Esophagus muscularis mucosa (tissue), 4 donors: ENCODE measurements at places on chromosomes 1 and 21. TPM values are rescaled to one million over a fixed set of nuclear protein-coding genes. Genes with fewer than 3 reads are reported as not detected.

GRCh38 chr1:17053086-17053684 is 647 bp downstream of the SDHB start:
- H3K4me1 ChIP-seq: peaks cover 39% of the 10 kb centered on the region
- peaks cover 28% of the 10 kb centered on the region for H3K36me3 ChIP-seq
- H3K27ac ChIP-seq: peak overlapping the region; percentile 90
- DNase-seq: no peak
- peak overlapping the region; percentile 80 for H3K4me3 ChIP-seq
- no peaks in the 10 kb centered on the region for H3K27me3 ChIP-seq

DNA sequence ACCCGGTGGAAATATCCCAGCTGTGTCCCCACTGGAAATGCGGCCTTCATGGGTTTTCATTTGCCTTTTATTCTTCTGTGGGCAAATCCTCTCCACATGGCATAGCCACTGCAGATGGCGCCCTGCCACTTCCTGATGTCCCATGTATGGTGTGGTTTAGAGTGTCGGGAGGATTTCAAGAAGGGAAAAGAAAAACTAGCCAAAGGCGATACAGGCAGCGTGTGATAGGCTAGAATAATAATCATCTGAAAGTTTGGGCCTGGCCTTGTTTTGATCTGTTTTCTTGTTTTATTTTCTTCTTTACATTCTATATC is 123.6 kb downstream of the PEX14 start:
- H3K27me3 ChIP-seq: no peaks in the 10 kb centered on the region
- no peak overlapping the region for H3K4me3 ChIP-seq
- H3K4me1 ChIP-seq: peaks cover 11% of the 10 kb centered on the region

GRCh38 chr1:94273111-94273510 is 35.7 kb upstream of the ARHGAP29 start:
- H3K27me3 ChIP-seq: no peaks in the 10 kb centered on the region
- no peaks in the 10 kb centered on the region for H3K36me3 ChIP-seq
- no peak overlapping the region for H3K4me3 ChIP-seq
- no peak overlapping the region for H3K27ac ChIP-seq
- DNase-seq: no peak

GRCh38 chr1:54955359-54955758 is 25.1 kb upstream of the TMEM61 start:
- no peak overlapping the region for H3K27ac ChIP-seq
- H3K4me3 ChIP-seq: no peak overlapping the region
- no peak for DNase-seq
- H3K36me3 ChIP-seq: no peaks in the 10 kb centered on the region
- H3K27me3 ChIP-seq: no peaks in the 10 kb centered on the region
- peaks cover 8% of the 10 kb centered on the region for H3K4me1 ChIP-seq

DNA sequence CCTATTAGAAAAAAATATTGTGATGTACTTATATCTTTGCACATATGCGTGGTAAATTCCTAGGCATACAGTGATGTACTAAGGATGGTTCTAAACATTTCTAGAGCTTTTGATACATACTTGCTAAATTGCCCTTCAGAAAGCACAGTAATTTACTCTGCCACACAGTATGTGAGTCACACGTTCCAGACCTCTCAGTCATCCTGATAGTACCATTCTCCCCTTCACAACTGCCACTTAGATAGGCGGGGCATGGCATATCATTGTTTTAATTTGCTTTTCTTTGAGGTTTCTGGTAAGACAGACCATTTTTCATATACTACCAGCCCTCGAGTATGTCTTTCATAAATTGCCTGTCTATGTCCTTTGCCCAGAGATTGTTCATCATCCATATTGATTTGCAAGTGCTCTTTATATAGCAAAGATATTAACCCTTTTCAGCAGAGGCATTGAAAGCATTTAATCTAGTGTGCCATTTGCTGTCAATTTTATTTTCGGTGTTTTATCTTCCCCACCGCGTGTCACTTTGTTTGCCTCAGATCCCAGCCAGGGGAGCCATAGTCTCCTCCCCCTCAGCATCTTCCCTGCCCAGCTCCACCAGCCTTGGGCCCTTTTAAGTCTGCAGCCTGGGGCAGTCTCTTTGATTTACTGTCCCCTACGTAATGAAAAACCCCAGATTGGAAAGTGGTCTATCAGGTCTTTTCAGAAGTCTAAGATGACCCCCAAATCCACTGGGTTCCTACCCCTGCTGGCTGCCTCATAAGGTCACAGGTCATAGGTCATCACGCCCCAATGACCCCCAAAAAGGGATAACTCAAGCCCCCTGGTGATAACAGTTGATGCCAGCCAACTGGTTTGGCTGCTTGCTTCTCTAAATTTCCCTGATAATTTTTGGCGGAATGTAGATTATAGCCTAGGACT is 11.8 kb upstream of the PAX7 start:
- H3K4me1 ChIP-seq: no peaks in the 10 kb centered on the region
- H3K4me3 ChIP-seq: no peak overlapping the region
- no peak for DNase-seq
- H3K27me3 ChIP-seq: no peaks in the 10 kb centered on the region
- no peaks in the 10 kb centered on the region for H3K36me3 ChIP-seq

DNA sequence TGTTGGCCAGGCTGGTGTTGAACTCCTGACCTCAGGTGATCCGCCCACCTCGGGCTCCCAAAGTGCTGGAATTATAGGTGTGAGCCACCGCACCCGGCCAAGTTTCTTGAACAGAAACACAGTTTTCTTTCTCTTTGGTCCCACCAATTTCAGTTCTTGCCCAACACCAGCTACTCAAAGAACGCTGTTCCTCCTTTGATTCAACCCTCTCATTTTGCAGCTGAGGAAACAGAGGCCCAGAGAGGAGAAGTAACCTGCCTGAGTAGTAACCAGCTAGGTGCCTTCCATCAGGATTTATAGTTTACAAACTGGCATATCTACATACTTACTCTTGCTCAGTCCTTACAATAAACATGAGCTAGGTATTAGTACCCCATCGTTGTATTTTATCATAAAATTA is 119.9 kb downstream of the SYF2 start:
- no peak overlapping the region for H3K27ac ChIP-seq
- H3K27me3 ChIP-seq: no peaks in the 10 kb centered on the region
- no peaks in the 10 kb centered on the region for H3K4me1 ChIP-seq
- no peak for DNase-seq
- no peak overlapping the region for H3K4me3 ChIP-seq

SIPA1L2 gene
- 40.6 TPM for total RNA-seq

OBSCN gene
- 12.6 TPM for total RNA-seq

SH2D2A gene
- total RNA-seq: not detected

B3GALNT2 gene
- 49.0 TPM for total RNA-seq
